ENCODE measurements at places on chromosomes 16 and 17.

DNA sequence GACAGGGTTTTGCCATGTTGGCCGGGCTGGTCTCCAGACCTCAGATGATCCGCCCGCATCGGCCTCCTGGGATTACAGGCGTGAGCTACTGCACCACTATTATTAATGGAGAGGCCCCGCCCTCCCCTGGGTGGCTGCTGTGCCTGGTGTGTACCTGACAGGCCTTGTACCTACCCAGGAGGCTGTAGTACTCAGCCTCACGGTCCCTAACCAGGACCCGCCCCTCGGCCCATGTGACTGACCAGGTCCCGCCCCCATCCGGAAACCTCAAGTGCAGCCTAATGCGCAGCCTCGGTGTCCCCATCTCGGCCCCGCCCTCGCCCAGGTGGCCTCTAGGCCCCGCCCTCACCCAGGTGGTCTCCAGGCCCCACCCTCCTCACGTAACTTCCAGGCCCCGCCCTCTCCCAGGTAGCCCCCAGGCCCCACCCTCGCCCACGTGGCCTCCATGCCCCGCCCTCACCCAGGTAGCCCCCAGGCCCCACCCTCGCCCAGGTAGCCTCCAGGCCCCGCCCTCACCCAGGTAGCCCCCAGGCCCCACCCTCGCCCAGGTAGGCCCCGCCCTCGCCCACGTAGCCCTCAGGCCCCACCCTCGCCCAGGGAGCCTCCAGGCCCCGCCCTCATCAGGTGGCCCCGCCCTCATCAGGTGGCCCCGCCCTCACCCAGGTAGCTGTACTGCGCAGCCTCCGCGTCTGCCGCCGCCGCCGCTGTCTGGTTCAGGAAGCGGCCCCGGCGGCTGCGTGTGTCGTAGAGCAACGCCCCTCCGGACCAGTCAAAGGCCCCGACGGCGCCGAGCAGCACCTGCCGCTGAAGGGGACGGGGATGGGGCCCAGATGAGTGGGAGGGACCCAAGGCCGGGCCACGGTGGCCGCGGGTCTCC, 31.0 kb downstream of the HASPIN start:
- DNase-seq, result no peak

- DNase-seq, result no peak
Observed at GRCh38 chr16:68263559-68264127, 683 bp upstream of the SLC7A6 start.

GRCh38 chr17:19544366-19544765, 10.7 kb downstream of the SLC47A1 start:
- DNase-seq, result no peak

GRCh38 chr17:49210158-49211029, at the start of the genes ABI3 and GNGT2:
TSS of gene ABI3 (plus strand) at chr17:49210707. CDS start at chr17:49210725, 18 bp downstream.
TSS of gene GNGT2 (minus strand) at chr17:49210574. CDS start at chr17:49207422, 3,152 bp downstream.
- peak; percentile 40 for DNase-seq

GRCh38 chr17:12958786-12959185, 59.0 kb downstream of the ELAC2 start:
- DNase-seq, result peak; percentile 63

- DNase-seq, result no peak
Observed at GRCh38 chr17:5164436-5164835, 27.2 kb downstream of the ZNF594 start.

- DNase-seq, result no peak
Observed at GRCh38 chr17:73521376-73521775, 122.9 kb downstream of the SDK2 start.

- DNase-seq, result peak; percentile 32
Observed at GRCh38 chr16:2912330-2913199, 834 bp downstream of the FLYWCH1 start.

DNA sequence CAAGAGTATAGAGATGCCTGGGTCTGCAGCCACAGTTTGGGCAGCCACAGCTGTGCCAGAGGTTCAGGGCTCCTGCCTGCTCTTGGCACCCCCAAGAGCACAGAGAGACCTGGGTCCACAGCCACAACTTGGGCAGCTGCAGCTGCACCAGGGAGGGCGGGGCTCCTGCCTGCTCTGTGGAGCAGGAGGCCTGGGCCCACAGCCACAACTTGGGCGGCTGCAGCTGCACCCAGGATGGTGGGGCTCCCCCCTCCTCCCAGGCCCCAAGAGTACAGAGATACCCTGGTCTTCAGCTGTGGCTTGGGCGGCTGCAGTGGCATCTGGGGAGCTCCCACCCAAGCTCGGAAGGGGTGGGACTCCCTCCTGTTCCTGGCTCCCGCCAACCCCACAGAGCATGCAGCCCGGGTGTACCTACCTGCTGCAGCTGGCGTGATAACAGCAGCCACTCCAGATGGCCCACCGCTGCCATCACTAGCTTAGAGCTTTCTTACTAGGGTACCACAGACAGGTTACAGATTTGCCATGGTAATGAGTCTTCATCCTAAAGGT, 72.7 kb downstream of the PHKB start:
- DNase-seq, result no peak

DNA sequence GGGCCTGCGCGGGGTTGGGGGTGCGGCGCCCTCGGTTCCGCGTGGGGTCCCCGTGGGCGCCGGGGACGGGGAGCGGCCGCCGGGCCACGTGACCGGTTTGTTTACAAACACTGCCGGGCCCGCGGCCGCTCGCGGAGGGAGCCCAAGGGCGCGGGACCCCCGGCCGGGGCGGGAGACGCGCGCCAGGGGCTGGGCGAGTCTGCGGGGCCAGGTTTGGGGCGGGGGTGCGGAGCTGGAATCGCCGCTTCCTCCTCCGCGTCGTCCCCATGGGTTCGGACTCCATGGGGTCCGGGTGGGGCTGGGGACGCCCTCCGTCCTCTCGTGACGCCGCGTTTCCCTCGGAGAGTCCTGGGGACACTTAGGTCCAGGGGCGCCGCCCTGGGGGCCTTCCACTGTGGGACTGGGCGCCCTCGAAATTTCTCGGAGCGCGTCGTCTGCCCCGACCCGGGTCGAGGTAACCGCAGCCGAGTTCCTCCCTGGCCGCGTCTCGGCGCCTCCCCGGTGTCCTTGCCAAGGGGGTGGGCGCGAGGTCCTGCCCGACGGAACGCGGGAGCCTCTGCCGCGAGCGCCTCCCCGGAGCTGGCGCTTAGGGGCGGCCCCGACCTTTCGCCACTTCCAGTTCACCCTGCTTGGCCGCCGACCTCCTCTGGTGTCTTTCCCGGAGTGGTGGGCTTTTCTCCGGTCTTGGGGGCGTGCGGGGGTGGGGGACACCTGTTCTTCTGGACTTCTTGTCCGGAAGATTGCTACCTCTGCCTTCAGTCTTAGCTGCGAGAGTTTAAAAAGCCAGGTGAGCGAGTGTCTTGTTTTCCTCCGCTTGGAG, 684 bp downstream of the YPEL2 start:
- DNase-seq, result peak; percentile 45

DNA sequence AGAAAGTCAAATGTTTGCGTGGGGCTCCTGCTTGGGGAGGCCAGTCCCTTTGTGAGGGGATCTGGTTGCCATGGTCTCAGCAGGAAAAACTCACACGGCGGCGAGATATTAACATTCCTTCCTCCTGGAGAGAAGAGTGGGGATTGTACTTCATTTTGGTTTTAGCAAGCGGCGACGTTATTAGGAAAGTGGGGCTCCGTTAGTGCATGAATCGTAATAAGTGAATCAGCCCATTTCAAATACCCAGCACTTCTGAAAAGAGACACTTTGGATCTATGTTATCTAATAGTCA, 41.6 kb upstream of the METRNL start:
- DNase-seq, result no peak
